Umbilical cord (tissue), 2 donors: ENCODE measurements at places on chromosomes 1 and 21. TPM values are rescaled to one million over a fixed set of nuclear protein-coding genes. Genes with fewer than 3 reads are reported as not detected.

DNA sequence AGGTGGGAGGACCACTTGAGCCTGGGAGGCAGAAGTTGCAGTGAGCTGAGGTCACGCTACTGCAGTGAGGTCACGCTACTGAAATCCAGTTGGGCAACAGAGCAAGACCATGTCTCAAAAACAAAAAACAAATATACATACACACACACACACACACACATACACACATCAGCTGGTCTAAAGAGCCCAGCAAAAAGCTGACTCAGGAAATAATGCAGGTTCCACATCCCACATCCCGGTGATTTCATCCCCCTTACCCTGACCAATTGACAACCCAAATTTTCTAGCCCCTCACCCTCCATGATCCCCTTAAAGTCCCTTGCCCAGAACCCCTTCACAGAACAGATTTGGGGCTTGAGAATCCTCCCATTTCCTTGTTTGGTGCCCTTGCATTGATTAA lies 11.9 kb upstream of the CFHR4 start:
- DNase-seq = no peak

DNA sequence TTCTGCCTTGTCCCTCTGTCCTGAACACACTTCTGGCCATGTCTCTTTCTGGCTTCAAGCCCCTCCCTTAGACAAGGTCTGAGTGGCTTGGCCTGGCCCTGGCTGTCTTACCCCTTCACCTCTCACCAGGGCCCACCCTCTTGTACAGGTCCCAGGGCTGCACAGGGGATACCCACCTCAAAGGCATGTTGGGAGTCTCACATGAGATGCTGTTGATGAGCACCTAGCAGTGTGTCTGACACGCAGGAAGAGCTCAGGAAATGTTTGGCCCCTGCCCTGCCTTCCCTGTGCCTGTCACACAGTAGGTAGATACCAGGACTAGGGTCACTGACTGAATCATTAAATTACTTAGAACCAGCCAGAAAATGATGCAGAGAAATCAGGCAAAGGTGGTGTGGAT lies 16.6 kb downstream of the ZNF362 start:
- no peak for DNase-seq

- no peak for DNase-seq
Observed at GRCh38 chr1:197955486-197956394, 38.6 kb downstream of the LHX9 start.

LCE3C gene
- total RNA-seq = not detected
